ENCODE measurements at places on chromosomes 13 and 19. TPM values are rescaled to one million over a fixed set of nuclear protein-coding genes. Genes with fewer than 3 reads are reported as not detected.

The ZNF562 gene
- 13.1 TPM for polyA plus RNA-seq

The ERICH4 gene
- 0.38 TPM for polyA plus RNA-seq

The DIRAS1 gene
- 2.9 TPM for polyA plus RNA-seq

The PTGER1 gene
- polyA plus RNA-seq, result 0.24 TPM

The NANOS3 gene
- 0.21 TPM for polyA plus RNA-seq

The PEX11G gene
- polyA plus RNA-seq, result not detected

The ZNF628 gene
- 0.54 TPM for polyA plus RNA-seq

The KIR2DL1 gene
- polyA plus RNA-seq, result not detected

The KLK6 gene
- polyA plus RNA-seq, result 1.8 TPM

The ELSPBP1 gene
- polyA plus RNA-seq, result not detected

The ZNF490 gene
- polyA plus RNA-seq, result 1.3 TPM

The TSEN34 gene
- 55.1 TPM for polyA plus RNA-seq

The ZNF446 gene
- 3.0 TPM for polyA plus RNA-seq

The PRODH2 gene
- polyA plus RNA-seq, result 171 TPM

The INAFM1 gene
- polyA plus RNA-seq, result 1.3 TPM

The SHC2 gene
- polyA plus RNA-seq, result 35.8 TPM

The CGB2 gene
- polyA plus RNA-seq, result not detected

The ATCAY gene
- polyA plus RNA-seq, result not detected

The GJA3 gene
- polyA plus RNA-seq, result 0.04 TPM

The ZNF543 gene
- 2.1 TPM for polyA plus RNA-seq

The VAV1 gene
- not detected for polyA plus RNA-seq

The ATXN8OS gene
- not detected for polyA plus RNA-seq

The SMIM24 gene
- 11.2 TPM for polyA plus RNA-seq

The ZNF699 gene
- polyA plus RNA-seq, result 0.77 TPM

The TINCR gene
- 0.30 TPM for polyA plus RNA-seq

The MISP3 gene
- 2.5 TPM for polyA plus RNA-seq

The C13orf46 gene
- polyA plus RNA-seq, result not detected

The KLK3 gene
- polyA plus RNA-seq, result not detected

The ONECUT3 gene
- polyA plus RNA-seq, result under 0.01 TPM
